ENCODE measurements at places on chromosomes 12 and 14.

DNA sequence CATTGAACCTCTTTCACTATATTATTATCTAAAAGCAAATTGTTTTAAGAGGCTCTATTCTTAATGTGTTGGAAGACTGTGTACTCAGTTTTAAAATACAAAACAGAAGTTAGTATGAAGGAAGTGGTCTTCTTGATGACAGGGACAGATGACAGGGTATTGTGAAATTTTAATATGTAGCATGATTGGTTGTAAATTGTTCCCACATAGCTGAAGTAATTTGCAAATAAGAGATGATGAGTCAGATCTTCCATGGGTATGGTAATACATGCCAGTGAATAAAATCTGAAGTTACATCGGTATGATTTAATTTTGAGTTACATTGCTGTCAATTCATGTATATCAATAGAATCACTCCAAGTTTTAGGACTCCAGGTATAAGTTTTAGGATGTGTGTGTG is 454.8 kb downstream of the AEBP2 start:
- DNase-seq = no peak

- DNase-seq = no peak
Observed at GRCh38 chr12:18631339-18631738, 106.5 kb downstream of the PLCZ1 start.

GRCh38 chr12:13119826-13120225 is 16.4 kb upstream of the GSG1 start:
- no peak for DNase-seq

GRCh38 chr14:64708148-64709004 is 4.2 kb downstream of the PLEKHG3 start:
- DNase-seq = no peak

GRCh38 chr12:82412246-82412645 is 53.9 kb downstream of the METTL25 start:
- DNase-seq = no peak

DNA sequence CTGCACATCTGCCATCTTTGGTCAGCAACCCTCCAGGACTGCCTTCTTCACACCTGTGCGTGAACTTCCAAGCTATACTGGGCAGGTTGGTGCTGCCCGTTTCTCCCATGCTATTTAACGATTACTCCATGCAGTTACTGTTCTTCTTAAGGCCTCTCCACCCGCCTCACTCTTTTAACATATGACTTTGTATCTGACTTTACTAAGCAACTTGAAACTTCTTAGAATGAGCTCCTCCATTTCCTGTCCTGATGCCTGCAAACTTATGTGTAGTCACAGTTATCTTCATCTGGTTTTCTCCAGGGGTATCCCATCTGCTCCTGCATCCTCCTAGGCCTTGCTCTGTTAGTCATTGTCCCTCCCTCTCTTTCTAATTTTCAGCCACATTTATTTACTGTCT is 35.7 kb downstream of the PRKCH start:
- no peak for DNase-seq

- peak; percentile 94 for DNase-seq
Observed at GRCh38 chr12:49018261-49019119, at the start of gene PRKAG1. PRKAG1 (minus strand) TSS chr12:49018776; CDS start chr12:49018740, 36 bp downstream.

DNA sequence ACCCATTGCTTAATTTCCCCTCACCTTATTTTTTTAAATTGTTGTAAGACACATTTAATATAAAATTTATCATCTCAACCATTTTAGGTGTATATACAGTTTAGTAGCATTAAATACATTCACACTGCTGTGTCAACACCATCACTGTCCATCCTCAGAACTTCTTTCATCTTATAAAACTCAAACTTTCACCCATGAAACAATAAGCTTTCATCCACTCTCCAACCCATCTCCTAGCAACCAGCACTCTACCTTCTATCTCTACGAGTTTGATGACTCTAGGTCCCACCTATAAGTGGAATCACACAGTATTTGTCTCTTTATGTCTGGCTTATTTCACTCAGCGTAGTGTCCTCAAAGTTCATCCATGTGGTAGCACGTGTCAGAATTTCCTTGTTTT is 75.5 kb downstream of the TBX3 start:
- no peak for DNase-seq

DNA sequence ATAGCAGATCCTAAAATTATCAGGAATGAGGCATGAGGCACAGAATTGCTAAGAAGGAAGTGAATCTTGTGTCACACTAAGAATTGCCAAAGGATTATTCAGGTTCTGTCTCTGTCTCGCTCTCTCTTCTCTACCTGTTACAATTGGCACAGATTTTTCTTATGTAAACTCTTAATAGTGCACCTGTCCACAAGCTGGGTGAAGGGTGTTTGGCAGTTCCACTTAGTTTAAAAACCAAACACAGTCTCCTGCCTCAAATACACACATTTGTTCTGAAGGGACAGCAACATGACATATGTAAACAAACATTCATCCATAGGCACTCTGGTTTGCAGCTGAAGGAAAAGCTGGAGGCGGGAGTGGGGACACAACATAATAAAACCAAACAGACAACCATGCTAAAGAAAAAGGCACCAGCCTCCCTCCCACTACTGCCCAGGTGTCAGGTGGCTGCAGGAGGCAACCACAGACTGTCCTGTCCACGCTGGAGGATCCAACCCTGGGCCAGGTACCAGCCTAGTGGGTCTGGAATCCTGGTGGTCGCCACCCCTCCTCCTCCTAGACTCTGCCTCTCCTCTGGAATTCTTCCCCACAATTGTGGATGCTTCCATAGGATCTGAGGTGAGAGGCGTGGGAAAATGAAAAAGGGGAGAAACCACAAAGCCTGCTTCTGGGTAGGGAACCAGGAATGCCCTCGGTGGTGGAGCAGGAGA is 81.2 kb downstream of the TMEM260 start:
- no peak for DNase-seq

- no peak for DNase-seq
Observed at GRCh38 chr12:42180990-42181596, 36.4 kb upstream of the GXYLT1 start.

DNA sequence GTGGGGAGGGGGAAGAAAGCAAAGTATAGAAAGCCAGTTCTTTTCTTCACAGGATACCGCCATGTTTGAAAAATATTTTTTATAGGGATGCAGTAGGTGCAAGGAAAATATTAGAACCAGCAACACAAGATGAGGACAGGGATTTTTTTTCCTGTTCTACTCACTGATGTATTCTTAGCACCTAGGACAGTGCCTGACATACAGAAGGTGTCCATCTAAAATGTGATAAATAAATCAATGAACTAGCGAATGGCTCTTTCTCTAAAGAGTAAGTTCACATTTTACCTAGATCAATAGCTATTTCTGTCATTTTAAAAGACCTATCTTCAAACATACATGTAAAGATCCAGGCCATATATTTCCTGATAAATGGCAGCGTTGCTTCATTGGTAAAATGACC is 18.8 kb downstream of the EGLN3 start:
- no peak for DNase-seq

DNA sequence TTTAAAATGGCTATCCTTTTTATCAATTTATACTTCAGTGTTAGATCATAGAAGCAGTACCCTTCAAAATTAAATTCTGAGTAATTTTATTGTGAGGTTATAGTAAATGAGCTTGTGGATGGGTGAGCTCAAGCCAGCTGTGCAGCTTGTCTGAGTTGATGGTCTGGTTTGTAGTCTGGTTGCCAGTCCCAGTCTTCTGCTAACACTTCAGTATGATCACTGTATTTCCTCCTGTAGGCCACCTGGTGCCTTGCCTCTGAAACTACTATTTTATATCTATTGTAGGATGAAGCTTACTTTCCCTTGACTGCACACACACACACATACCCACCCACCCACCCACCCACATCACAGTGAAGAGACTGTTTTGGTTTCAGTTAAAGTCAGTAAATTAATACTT is 496.4 kb downstream of the PCNX1 start:
- DNase-seq = no peak

GRCh38 chr12:72295744-72296143 is 23.6 kb downstream of the TRHDE start:
- DNase-seq = no peak

GRCh38 chr12:8572507-8572906 is 31.8 kb upstream of the CLEC4E start:
- DNase-seq = no peak

DNA sequence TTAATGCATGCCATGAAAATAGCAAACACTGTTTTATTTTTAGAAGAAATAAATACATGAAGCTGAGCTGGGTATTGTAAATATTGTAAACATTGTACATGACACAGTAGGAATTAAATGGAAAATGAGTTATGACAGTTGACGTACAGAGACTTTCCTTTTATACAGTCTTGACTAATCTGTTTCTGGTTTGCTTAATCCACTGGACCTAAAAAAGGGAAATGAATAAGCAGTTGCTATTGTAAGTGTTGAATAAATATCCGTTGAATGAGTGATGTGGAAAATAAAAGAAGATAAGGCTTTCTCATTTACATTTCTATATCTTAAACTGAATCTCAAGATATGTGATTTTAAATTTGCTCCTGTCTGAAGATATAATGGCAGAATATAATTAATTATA is 15.0 kb downstream of the PMCH start:
- no peak for DNase-seq

DNA sequence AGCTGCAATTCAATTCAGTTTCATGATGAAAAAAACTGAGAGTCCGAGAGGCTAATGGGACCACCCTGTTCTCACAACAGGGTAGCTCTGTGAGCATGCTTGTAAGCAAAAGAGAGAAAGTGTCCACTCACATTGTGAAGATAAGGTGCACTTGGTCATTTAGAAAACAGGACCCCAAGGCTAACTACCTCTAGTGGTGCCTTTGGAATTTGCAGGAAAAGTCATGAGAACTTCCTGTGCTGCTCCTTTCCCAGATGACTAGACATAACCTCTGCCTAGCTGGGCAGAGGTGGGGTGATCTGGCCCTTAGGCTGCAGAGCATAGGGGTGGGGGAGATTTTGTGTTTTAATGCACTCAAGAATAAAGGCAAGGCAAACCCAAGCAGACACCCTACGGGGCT is 118.9 kb downstream of the STAB2 start:
- DNase-seq = no peak

DNA sequence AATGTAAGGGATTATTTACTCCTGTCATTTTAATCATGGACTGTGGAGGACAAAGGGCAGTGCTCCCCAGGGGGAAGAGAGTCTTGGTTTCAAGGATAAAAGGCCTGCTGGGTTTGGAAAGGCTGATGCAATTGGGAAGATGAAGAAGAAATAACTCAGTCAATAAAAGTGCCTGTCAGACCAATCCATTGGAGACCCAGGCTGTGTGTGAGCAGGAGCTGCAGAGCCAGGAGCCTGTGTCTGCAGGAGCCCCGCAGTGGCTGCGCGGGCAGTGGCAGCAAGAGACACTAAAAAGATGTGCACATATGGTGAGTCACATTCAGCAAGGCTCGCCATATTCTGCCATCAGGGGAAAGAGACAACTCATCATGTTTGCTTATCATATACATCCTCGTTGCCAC is 90.4 kb downstream of the CRACR2A start:
- no peak for DNase-seq

GRCh38 chr14:93369713-93370266 is 22.8 kb downstream of the COX8C start:
- DNase-seq = no peak

GRCh38 chr14:92389598-92390158 is 66.7 kb downstream of the SLC24A4 start:
- DNase-seq = no peak

- DNase-seq = no peak
Observed at GRCh38 chr14:99718031-99718810, 34.1 kb downstream of the CYP46A1 start.

DNA sequence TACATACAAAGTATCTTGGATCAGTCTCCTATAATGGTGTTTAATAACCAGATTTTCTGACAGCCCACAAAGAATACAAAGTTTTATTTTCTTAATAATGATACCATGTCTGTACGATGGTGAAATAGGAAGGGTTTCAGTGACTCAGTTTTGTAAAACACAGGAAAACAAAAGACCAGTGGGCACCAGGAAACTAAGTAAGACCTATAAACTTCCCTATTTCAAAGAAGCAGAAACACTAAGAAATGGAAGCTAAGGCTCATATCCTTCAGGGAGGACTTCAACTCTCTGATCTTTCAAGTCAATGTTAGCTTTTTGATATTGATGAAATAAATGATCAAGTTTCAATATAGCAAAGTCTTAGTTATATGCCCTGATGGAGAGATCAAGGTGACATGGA is 196.0 kb downstream of the DUSP6 start:
- no peak for DNase-seq

DNA sequence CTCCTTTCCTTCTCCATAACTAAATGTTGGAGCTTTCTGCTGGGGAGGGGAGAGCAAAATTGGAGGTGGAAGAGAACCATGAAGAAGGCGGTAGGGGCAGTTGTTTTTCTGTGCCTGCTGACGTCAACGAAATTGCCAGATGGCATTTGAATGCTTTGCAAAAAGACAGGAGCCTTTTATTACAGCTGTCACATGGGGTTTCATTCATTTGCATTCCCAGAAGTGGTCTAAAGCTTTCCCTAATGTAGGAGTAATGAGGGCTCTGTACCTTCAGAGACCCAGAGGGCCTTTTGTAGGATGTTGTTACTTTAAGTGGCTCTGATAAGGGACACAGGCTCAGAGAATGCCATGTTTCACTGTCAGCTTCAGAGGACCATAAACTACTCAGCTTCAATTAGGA is 107.1 kb upstream of the SLCO1C1 start:
- DNase-seq = no peak

- no peak for DNase-seq
Observed at GRCh38 chr12:2805143-2805520, 7.3 kb upstream of the ITFG2 start.

GRCh38 chr12:89476232-89476631 is 48.4 kb downstream of the GALNT4 start:
- no peak for DNase-seq

DNA sequence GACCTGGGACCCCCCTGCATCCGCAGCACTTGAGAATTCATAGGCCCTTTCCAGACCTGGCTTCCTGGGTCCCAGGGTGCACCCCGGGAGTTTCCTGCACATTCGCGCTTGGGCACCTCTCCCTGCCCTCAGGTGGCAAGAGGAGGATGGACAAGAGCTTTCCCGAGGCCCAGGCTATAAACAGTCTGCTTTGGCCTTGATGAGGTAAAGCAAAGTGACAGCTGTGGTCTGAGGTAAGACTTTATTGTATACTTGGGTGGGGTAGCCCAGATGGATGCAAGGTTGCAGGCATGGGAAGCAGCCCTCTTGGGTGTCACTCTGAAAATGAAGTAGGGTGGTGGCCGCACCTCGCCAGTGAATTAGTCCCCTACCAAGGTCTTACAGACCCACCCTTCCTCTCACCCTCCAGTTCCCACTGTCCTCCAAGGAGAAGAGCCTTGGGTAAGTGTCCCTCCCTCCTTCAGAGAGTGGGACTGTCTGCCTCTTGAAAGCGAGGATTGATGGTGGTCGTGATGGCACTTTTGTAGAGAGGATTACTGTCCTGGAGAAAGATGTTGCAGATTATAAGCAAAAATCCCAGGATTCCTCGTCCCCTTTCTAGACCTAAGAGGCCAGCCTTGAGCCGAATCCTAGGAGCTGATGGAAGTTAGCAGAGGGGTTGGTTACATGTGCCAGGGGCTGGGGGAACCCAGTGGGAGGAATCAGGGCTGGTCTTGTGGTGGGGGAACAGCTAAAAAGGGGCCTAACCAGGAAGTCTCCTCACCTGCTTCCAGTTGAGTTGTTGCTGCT is 10.6 kb upstream of the CSAD start:
- no peak for DNase-seq

DNA sequence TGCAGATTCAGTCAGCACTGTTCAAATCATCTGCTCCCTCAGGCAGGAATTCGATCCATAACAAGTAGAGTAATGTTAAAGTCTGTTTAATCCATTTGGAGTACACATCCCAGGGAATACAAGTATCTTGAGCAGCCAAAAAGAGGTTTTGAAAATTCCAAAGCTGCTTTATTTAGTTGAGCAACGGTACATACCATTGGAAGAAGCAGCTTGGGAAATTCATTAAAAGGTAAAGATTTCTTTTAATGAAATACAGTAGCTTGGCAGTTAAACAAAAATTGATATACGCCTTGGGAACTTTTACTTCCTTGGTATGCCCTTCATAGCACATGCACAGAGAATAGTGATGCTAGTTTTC is 153.8 kb downstream of the LRIG3 start:
- DNase-seq = no peak

Measured in stimulated activated CD4-positive, alpha-beta T cell treated with anti-CD3 and anti-CD28 coated beads, TNF-alpha, amount 100 ng/mL, for 24 hours (primary cell).